Stomach (tissue), 19 donors: ENCODE measurements at places on chromosomes 5 and 9. TPM values are rescaled to one million over a fixed set of nuclear protein-coding genes. Genes with fewer than 3 reads are reported as not detected.

DNA sequence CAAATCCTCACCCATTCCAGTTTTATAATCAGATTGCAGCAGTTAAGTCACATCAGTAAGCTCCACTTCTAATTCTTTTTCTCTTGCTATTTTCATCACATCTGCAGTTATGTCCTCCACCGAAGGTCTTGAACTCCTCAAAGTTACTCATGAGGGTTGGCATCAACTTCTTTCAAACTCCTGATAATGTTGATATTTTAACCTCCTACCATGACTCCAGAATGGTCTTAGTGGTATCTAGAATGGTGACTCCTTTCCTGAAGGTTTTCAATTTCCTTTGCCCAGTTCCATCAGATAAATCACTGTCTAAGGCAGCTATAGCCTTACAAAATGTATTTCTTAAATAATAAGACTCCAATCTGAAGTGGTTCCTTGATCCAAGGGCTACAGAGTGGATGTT, 53.8 kb upstream of the EDIL3 start:
- no peak for DNase-seq

Gene DOCK2
- total RNA-seq = 23.9 TPM

Gene CDH9
- not detected for total RNA-seq

GRCh38 chr9:86047361-86047760, 52.0 kb downstream of the GOLM1 start:
- DNase-seq = no peak

DNA sequence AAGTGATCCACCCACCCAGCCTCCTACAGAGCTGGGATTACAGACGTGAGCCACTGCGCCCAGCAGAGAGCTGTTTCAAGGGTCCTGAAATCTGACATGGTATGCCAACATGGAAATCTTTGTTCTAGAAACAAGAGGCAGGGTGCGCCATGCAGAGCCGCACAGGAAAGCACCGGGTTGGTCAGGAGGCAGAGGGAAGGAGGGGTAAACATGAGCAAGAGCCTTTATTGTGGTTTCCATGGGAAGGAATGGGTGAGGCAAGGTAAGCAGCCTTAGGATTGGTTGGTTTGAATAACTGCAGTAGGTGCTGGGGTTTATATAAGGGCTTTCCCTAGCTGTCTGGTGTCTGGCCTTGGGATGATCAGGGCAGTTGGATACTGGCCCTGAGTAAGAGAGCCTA, 5.5 kb upstream of the EXOSC2 start:
- DNase-seq = no peak

DNA sequence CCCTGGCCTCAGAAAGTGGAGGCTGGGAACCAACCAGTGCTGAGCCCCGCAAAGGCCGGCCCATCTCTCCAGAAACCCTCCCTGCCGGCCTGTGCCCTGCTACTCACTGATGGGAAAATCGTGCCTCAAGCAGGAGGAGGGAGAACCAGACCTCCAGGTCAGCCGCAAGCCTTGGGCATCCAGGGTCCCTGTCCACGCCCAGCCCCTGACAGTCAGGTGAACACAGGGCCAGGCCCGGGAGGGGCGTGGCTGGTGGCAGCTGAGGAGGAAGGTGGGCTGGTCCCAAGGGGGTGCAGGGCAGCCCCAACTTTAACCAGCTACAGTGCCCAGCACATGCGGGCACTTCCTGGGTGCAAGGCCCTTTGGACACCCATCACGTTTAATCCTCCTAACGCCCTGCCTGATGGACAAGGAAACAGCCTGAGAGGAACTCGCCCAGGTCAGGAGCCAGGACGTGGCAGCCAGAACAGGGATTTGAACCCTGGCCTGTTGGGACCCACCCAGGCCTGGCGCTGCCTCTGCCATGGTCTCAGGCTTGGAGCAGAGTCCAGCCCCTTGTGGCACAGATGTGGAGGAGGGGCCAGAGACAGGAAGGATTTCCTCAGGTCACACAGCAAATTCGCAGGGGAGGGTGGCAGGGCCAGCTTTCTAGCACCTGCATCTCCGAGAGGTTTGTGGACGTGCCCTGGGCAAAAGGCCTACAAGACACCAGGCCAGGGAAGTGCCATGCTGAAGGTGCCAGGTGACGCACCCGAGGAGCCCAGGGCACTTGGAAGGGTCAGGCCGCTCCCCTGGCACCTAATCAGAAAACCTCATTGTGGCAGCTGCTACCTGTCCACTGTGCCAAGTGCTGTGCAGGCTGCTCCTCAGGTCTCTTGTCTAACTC, 4.5 kb downstream of the RALGDS start:
- DNase-seq = no peak

DNA sequence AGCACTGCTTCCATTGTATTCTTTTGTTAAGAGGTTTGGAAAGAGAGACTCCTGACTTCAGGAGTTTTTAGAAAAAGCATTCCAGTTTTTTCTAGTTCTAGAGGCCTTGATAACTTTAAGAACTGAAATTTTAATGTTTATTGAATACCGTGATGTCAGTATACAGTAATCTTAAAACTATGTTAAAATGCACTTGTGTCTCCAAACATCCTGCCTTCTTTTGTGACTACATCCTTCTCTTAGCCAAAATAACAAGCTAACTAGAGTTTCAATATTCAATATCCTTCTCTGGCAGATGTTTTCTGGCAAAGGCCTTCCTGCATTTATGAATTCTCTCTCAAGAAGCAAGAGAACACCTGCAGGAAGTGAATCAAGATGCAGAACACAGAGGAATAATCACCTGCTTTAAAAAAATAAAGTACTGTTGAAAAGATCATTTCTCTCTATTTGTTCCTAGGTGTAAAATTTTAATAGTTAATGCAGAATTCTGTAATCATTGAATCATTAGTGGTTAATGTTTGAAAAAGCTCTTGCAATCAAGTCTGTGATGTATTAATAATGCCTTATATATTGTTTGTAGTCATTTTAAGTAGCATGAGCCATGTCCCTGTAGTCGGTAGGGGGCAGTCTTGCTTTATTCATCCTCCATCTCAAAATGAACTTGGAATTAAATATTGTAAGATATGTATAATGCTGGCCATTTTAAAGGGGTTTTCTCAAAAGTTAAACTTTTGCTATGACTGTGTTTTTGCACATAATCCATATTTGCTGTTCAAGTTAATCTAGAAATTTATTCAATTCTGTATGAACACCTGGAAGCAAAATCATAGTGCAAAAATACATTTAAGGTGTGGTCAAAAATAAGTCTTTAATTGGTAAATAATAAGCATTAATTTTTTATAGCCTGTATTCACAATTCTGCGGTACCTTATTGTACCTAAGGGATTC, 43.1 kb downstream of the NDFIP1 start:
- peak; percentile 92 for DNase-seq

GRCh38 chr5:108637134-108637533, 110.6 kb upstream of the FER start:
- DNase-seq = no peak

Gene ZNG1F
- not detected for total RNA-seq

- DNase-seq = peak; percentile 77
Observed at GRCh38 chr9:123375469-123376132, 19.6 kb downstream of the CRB2 start.

DNA sequence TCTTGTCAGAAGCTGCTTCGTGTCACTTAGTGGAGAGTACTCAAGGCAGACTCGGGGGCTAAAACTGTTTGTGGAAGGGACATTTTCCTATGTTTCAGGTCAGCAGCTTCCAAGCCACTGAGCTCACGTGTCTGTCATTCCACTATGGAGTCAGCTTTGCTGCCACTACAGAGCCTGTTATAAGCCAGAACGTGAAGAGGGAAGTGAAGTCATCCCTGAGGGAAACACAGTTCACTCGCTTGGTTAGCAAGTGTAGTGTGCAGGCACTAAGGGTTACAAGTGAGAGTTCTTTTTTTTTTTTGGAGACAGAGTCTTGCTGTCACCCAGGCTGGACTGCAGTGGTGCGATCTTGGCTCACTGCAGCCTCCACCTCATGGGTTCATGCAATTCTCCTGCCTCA, 24.5 kb upstream of the LTC4S start:
- no peak for DNase-seq

GRCh38 chr9:5460157-5460556, 9.8 kb downstream of the CD274 start:
- no peak for DNase-seq

- peak; percentile 7 for DNase-seq
Observed at GRCh38 chr5:89930591-89931392, 478.8 kb downstream of the CETN3 start.

DNA sequence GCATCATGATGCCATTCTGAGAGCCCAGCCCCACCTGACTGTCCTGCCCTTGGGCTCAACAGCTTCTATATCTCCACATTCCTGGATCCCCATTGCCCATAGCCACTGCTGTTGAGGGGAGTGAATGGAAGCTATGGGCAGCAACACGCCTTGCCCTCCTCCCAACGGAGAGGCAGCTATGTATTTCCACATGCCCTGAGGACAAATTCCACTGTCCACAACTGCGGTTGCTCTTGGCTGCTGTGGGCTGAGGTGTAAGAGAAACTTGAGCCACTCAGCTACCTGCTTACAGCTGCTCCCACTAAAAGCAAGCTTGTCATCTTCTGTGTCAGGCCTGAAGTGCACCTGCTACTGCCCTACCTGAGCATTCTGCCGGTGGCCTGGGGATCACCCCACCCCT, 222.9 kb downstream of the PSAT1 start:
- DNase-seq = no peak

Gene ANKRD31
- total RNA-seq = not detected

Gene ANKRD34B
- not detected for total RNA-seq

GRCh38 chr5:4028384-4028783, 432.8 kb downstream of the IRX1 start:
- no peak for DNase-seq

Gene FAM221B
- not detected for total RNA-seq

Gene TOR2A
- 87.8 TPM for total RNA-seq

GRCh38 chr5:39055768-39056398, 18.3 kb downstream of the RICTOR start:
- no peak for DNase-seq

DNA sequence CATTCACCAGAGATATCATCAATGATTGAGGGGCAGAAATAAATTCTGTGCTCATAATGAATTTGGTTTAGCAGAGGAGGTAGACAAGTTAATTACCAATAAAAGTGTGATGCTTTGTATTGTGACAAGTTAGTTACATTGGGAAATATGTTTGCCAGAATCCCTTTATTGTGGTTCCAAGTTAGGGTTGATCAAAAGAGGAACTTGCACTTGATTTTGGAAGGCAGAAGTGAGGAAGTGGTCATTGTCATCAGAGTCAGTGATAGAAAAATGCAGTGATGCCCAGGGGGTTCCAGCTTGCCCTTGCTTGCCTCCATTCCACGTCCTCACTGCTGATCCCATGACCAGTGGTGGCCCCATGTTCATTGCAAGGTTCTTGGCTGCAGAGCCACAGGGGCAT, 69.7 kb downstream of the SVEP1 start:
- no peak for DNase-seq

GRCh38 chr5:82676661-82677060, 398.5 kb upstream of the RPS23 start:
- no peak for DNase-seq

DNA sequence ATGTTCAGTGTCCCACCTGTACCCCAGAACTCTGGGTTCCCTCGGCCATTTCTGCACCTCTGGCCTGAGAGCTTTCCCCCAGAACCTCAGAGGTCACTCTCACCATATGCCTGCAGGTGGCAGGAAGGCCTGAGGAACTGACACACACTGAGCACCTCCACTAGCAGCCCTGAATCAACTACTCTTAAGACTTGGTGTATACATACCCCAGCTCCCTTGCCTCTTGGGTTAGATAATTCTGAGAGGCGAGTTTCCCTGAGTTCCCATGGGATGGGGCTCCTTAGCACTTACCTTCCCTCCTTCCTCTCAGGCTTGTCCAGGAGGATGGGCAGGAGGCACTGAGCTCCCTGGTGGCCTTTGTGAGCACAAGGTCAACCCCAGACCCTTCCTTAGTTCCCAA, 86.1 kb downstream of the HSD17B3 start:
- no peak for DNase-seq

DNA sequence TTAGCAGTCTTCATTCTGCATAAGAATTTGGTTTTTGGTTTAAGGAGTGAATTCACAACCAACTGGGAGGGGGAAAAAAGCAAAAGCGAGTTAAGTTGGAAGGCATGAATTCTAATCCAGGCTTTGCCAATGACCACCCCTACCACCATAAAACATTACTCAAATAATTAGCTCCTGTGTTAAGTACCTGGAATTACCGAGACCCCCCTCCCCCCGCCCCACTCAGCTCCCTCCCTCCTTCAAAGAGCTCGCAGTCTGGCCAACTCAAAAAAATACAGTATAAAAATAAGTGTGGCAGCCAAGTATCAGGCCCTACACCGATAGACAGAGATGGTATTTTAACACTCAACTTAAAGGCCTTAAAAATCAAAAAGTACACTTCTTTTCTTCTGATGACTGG, 492 bp downstream of the ATG12 start:
- DNase-seq = peak; percentile 6

GRCh38 chr5:65213921-65214525, 267.7 kb downstream of the ADAMTS6 start:
- DNase-seq = no peak

DNA sequence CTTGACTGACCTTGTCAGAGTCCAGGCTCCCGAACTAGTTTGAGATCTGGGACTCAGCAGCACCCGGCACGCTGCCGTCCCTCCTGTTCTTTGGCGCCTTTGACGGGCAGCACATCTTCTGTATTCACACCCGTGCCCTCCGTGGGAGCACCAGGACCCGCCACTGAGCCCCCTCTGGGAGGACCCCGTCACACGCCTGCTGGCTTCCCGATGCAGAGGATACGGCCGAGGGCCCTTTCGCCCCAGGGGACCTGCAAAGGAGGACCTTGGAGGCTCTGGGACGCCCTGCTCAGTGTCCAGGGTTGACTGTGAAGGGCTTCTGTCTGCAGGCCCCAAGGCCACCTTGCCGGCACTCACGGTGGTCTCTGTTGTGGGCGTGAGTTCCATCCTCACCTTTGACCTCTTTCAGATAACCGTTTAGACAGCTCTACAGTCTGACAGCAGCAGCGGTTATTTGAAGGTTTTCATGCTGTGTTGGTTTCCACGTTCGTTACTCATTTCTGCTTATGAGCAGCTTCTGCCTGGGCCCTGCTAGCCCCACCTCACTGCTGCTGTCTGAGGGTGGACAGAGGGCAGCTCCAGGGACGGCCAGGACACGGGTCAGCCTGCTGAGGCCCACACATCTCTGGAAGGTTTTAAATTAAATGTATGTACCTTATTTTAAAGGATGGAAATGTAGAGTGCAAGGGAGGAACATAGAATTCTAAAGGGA, 12.6 kb upstream of the EXOC3 start:
- DNase-seq = no peak

Gene INSL6
- total RNA-seq = not detected

Gene CCIN
- 1.3 TPM for total RNA-seq

GRCh38 chr5:14650052-14650451, 14.5 kb upstream of the OTULIN start:
- no peak for DNase-seq

- DNase-seq = no peak
Observed at GRCh38 chr9:25570802-25571201, 107.4 kb downstream of the TUSC1 start.

Gene GABRA6
- total RNA-seq = not detected

- DNase-seq = no peak
Observed at GRCh38 chr5:129170050-129170449, 75.5 kb downstream of the ISOC1 start.

- DNase-seq = peak; percentile 84
Observed at GRCh38 chr9:91949946-91950664, at the start of gene ROR2. Gene ROR2, minus strand, starts transcription at chr9:91950228.

Gene S100Z
- total RNA-seq = not detected
